ENCODE measurements at places on chromosomes 1 and 21. TPM values are rescaled to one million over a fixed set of nuclear protein-coding genes. Genes with fewer than 3 reads are reported as not detected.

- peaks cover 14% of the 10 kb centered on the region for H3K4me1 ChIP-seq
- no peaks in the 10 kb centered on the region for H3K36me3 ChIP-seq
- DNase-seq, result no peak
- H3K27me3 ChIP-seq, result no peaks in the 10 kb centered on the region
Observed at GRCh38 chr21:45320261-45321025, 32.7 kb upstream of the POFUT2 start.

- no peaks in the 10 kb centered on the region for H3K36me3 ChIP-seq
- DNase-seq, result no peak
- peaks cover 6% of the 10 kb centered on the region for H3K4me1 ChIP-seq
- H3K4me3 ChIP-seq, result no peak overlapping the region
Observed at GRCh38 chr1:58572690-58573089, 4.4 kb downstream of the TACSTD2 start.

- H3K27ac ChIP-seq, result no peak overlapping the region
- DNase-seq, result no peak
- no peak overlapping the region for H3K4me3 ChIP-seq
- peaks cover 64% of the 10 kb centered on the region for H3K4me1 ChIP-seq
Observed at GRCh38 chr1:226647719-226648118, 91.4 kb downstream of the ITPKB start.

DNA sequence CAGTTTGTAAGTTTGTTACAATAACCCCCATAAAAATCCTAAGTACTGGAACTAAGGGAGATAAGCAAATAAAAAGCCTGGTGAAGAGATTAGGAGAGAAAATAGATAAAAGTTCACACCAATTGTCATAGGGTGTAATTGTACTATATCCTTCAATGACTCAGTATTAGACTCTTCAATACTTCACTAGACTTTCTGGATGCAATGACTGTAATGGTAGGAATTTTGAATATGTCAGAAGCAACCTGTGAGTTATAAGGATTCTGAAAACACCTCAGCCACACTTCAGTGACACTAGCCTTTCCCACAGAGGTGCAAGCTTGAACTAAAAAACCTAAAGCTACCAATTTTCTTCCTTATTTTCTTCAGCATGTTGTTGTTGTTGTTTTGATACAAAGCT lies 147.9 kb downstream of the PTGER3 start:
- no peak for DNase-seq
- H3K27ac ChIP-seq, result no peak overlapping the region
- no peaks in the 10 kb centered on the region for H3K36me3 ChIP-seq
- H3K4me1 ChIP-seq, result no peaks in the 10 kb centered on the region
- H3K4me3 ChIP-seq, result no peak overlapping the region

GIPC2 gene
- 0.35 TPM for total RNA-seq

DNA sequence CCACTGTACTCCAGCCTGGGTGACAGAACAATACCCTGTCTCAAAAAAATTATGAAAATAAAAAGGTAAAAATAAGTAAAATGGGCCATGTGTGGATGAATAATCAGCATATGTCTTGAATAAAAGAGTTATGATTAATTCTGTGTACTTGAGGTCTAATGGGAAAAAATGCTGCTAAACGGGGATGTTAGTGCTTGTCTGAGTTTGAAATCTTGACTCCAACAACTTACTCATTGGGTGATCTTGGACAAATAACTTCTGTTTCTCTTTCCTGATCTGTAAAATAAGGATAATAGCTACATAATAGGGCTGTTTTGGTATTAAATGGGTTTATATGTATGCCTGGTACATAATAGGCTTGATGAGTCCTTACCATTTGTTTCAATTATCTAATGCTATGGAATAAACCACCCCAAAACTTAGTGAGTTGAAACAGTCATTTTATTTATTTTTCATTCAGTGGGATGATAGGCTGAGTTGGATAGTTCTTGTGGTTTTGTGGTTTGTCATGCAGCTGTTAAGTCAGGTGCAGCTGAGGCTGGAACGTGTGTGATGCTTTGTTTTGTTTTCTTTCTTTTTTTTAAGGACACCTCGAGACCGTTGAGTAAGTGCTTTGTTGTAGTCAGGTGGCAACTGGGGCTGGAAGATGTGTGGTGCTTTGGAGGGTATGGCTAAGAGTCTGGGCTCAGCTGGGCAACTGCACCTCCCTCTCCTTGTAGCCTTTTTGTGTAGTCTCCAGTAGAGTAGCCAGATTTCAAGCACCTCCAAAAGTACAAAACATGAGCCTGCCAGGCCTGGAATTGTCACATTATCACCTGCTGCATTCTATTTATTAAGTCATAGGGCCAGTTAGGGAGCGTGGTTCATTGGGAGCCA lies 4.9 kb downstream of the MDM4 start:
- peaks cover 79% of the 10 kb centered on the region for H3K4me1 ChIP-seq
- no peaks in the 10 kb centered on the region for H3K27me3 ChIP-seq
- H3K27ac ChIP-seq, result peak overlapping the region; percentile 51
- DNase-seq, result peak; percentile 76

- H3K4me3 ChIP-seq, result no peak overlapping the region
- no peak overlapping the region for H3K27ac ChIP-seq
- no peaks in the 10 kb centered on the region for H3K27me3 ChIP-seq
- no peak for DNase-seq
Observed at GRCh38 chr1:69246109-69246508, 321.6 kb upstream of the LRRC7 start.

LAMB3 gene
- total RNA-seq, result 1.3 TPM

CLDN17 gene
- total RNA-seq, result not detected

INAVA gene
- 0.24 TPM for total RNA-seq

DNA sequence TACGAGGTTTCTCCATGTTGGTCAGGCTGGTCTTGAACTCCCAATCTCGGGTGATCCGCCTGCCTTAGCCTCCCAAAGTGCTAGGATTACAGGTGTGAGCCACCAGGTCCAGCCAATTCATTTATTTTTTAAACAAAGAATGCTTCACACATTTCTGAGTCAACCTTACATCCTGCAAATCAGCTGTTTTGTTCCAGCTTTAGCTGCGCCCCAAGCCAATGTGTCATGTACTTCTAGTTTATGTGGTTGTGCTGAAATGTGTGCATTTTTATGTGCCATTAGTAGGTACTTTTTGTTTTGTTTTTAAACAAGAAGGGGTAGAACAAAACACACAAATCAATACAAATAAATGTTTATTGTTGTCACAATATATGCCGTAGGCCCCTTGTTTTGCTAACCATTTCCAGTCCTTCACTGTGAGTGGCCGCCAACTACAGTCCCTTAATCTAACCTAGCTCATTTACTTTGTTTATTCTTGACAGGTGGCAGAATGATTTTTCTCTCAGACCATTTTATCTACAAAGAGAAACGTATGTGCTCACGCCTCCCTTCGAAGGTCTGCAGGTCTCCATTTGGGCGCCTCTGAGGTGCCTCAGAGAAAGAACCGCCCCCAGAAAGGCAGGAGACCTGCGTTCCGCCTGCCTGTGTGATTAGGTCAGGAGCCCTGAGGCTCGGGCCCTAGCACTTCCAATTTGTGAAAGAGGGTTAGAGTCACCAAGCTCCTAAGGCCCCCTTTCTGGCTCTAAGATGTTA lies 2.8 kb upstream of the CASQ2 start:
- no peak for DNase-seq
- H3K36me3 ChIP-seq, result no peaks in the 10 kb centered on the region
- no peak overlapping the region for H3K27ac ChIP-seq

GRCh38 chr1:9873992-9874391 lies 36.1 kb downstream of the CTNNBIP1 start:
- H3K4me3 ChIP-seq, result no peak overlapping the region
- H3K27me3 ChIP-seq, result no peaks in the 10 kb centered on the region
- peaks cover 6% of the 10 kb centered on the region for H3K4me1 ChIP-seq
- H3K36me3 ChIP-seq, result no peaks in the 10 kb centered on the region

DNA sequence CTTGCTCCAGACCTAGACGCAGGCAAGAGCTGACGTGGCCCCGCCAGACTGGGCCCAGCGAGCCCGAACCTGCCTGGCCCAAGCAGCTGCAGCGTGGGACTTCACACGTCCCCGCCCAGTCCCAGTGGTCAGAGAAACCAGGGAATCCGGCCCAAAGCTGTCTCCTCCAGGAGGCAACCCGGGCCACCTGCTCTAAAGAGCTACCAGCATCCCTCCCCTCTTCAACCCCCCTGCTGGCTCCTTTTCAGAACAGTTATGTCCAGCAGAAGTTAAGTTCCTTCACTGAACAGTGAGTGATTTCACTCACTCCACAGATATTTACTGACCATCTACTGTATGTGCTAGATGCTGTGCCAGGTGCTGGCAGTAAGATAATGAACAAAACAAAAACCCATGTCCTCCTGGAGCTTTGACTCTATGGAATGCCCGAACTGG lies 2.1 kb upstream of the EFNA1 start:
- no peak overlapping the region for H3K27ac ChIP-seq
- peaks cover 34% of the 10 kb centered on the region for H3K4me1 ChIP-seq
- no peak overlapping the region for H3K4me3 ChIP-seq
- H3K36me3 ChIP-seq, result no peaks in the 10 kb centered on the region
- no peak for DNase-seq
- no peaks in the 10 kb centered on the region for H3K27me3 ChIP-seq

DNA sequence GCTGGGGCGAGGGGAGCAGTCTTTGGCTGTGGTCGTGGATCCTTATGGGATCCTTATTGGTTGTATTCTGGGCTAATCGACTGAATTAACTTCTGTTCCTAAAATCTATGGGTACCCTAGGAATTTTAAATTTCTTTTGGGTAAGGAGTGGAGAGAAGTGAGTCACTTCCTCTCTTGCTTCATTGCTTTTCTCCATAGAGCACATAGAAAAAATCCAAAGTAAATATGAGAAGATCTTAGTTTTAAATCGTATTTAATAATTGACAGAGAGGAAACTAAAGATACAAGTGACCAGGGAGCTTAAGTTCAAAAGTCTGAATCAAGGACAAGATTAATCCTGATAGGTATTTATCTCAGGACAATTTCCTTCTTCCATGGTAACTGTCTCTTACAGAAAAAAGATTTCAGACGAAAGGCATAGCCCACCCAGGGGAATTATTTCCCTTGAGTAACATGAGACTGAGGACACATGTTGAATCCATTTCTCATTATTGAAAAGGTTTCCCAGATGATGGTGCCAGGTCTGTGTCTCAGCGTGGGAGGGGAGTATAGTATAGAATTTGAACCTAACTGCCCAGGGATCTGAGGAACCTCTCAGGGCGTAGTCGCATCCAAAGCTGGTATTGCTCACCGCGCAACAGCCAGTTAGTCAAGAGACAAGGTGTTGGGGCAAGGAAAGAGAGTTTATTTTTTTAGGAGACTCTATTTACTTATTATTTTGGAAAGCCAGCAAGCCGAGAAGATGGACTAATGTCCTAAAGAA lies 28.7 kb upstream of the FASLG start:
- peaks cover 22% of the 10 kb centered on the region for H3K4me1 ChIP-seq
- H3K4me3 ChIP-seq, result no peak overlapping the region
- H3K27ac ChIP-seq, result no peak overlapping the region
- no peaks in the 10 kb centered on the region for H3K27me3 ChIP-seq

DNA sequence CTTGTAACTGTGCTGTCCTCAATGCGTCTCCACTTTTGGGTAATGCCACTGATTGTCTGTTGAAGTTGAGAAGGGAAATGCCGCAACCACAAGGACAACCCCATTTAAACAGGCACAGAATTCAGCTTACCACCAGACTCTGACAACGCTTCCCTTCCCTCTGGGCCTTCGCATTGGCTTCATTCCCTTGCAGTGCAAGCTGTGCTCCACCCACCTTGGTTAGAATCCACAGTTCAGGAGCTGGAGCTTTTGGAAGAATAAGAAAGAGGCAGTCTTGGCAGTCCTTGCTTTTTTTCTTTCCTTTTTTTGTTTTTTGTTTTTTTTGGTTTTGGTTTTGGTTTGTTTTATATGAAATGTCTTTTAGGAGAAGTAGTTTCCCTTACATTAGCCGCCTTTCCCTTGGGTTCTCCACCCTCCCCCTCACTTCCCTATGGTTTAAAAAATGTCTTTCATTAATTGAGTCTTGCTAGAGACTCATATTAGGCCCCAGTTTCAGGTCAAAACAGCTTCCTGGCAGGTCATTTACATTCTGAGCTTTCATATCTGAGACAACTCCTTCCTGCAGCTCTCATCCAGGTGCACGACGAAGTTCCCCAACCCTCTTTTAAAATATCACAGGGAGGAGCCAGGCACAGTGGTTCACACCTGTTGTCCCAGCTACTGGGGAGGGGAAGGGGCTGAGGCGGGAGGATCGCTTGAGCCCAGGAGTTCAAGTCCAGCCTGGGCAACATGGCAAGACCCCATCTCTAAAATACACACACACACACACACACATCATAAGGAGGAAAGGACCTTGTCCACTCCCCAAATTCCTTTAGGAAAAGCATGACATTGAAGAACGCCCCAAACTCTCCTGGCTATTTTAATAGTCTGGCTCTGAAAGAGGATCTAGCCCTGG lies 20.7 kb upstream of the LAX1 start:
- H3K27ac ChIP-seq, result no peak overlapping the region
- H3K27me3 ChIP-seq, result no peaks in the 10 kb centered on the region

ERVH48-1 gene
- not detected for total RNA-seq

DRAXIN gene
- total RNA-seq, result 0.11 TPM

CELA2A gene
- total RNA-seq, result not detected

HAPLN2 gene
- total RNA-seq, result not detected

DNA sequence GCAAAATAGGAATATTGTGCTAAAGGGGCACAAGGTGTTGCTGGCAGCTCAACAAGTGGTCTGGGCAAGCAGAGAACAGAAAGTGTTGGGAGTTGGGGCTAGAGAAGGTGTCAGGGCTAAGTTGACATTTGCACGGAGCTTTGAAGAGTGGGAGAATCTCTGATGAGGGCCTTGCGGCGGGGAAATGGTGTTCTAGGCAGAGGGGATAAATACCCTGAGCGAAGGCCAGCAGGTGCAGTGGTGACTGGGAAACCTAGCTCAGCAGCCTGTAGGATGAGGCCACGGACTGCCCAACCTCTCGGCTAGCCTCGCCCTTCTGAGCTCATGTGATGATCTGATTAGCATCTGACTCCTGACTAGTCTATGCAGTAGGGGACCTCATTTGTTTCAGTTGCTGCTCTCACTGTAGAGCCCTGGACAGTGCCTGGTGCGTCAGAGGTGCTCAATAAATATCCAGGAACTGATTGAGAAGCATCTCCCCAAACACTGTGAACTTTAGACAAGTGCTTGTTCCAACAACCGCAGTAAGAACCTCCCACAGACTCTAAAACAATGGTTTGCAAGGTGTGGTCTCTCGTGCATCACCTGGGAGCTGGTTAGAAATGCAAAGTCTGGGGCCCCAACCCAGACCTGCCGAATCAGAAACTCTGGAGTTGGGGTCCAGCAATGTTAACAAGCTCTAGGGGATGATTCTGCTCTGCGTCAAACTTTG lies 1.0 kb upstream of the FOXO6 start:
- H3K27ac ChIP-seq, result peak overlapping the region; percentile 55
- no peak for DNase-seq
- peaks cover 18% of the 10 kb centered on the region for H3K4me1 ChIP-seq
- peak overlapping the region; percentile 35 for H3K4me3 ChIP-seq
- no peaks in the 10 kb centered on the region for H3K36me3 ChIP-seq

All from CD8-positive, alpha-beta memory T cell (primary cell).